ENCODE measurements at places on chromosomes 4 and X.

- no peak for DNase-seq
Observed at GRCh38 chrX:44228621-44229020, 114.9 kb downstream of the EFHC2 start.

DNA sequence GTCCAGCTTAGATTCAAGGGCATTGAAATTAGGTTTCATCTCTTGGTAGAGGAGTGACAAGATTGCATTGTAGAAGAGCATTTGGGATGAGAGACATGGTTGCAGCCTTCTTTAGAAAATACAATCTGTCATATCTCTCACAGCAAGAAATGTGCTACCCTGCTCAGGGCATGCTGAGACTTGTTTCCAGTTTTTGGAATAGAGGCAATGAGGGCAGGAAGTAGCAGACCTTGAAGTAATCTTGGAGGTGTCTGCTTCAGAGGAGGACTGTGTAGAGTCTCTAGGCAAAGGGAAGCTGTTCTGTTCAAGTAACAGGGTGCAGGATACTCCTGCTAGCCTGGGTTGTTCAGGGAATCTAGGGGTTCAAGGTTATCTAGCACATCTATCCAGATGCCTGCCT lies 116.1 kb upstream of the ZNF827 start:
- DNase-seq = no peak

GRCh38 chrX:49987651-49988050 lies 65.3 kb downstream of the CLCN5 start:
- no peak for DNase-seq

GRCh38 chr4:106502106-106502699 lies 133.6 kb upstream of the GIMD1 start:
- DNase-seq = no peak

DNA sequence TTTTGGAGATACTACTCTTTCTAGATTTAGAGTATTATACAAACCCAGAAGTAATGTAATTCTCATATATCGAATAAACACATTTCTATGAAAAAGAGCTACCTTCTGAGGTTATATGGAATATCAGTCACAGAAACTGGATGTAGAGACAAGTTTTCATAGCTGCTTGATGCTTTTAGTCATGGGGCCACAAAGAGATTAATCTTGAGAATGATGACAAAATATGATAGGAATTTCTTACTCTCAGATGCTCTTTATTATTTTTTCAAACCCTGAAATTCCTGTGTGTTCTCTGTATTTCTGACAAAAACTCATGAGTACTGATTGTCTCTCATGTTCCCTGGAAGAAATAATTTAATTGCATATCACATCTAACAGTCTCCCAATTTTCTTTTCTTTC lies 662.5 kb downstream of the RAPGEF2 start:
- DNase-seq = no peak

- no peak for DNase-seq
Observed at GRCh38 chr4:137249112-137249511, 283.2 kb downstream of the PCDH18 start.

Data from NCI-H187 (cell line).